Caco-2 (cell line): ENCODE measurements at places on chromosomes 6 and 20. TPM values are rescaled to one million over a fixed set of nuclear protein-coding genes. Genes with fewer than 3 reads are reported as not detected.
A peak's percentile ranks its signal among the peaks of the same experiment; 100 is the strongest.

DNA sequence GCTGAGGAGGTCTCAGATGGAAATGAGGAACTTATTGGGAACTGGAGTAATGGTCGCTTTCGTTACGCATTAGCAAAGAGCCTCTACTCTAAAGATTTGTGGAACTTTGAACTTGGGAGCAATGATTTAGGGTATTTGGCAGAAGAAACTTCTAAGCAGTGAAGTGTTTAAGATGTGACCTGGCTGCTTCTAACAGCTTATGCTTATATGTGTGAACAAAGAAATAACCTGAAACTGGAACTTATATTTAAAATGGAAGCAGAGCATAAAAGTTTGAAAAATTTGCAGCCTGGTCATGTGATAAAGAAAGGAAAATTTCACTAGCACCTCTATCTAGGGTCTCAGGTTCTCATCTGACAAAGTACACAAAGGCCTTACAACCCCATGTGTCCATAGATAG lies 23.5 kb downstream of the IRF4 start:
- no peak for DNase-seq

Gene ZSCAN9
- 13.7 and 13.9 TPM in 2 replicates for total RNA-seq

Gene PLEKHG1
- 32.8 and 35.0 TPM in 2 replicates for total RNA-seq

Gene TRDN
- not detected in 2 replicates for total RNA-seq

DNA sequence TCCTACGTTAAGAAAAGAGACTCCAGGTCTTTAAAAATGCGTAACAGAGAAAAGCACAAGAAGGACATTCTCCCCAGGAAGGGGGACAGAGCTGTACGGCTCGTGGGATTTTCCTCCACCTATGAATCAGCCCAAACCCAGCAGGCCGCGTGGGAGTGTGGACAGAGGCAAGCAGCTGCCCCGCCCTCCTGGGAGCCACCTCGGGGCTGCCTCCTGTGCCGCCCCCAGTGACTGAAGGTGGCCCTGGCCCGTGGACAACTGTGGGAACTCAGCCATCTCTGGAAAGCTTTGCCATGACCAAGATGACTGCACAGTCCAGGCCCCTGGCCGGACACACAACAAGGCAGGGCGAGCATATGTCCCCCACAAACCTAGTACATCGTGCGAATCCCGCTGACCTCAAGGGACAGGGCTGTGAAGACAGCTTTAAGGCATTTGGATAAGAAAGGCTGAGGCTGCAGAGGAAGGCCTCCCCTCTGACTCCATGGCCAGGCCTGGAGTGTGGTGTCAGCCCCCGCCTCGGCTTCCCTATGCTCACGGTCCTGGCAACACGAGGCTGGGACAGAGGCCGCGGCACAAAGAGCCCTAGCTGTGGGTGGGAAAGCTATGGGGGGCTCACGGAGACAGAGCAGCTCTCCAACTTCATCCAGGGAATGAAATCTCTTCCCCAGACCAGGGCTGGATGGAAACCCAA lies 26.9 kb downstream of the PXDC1 start:
- no peak for DNase-seq

DNA sequence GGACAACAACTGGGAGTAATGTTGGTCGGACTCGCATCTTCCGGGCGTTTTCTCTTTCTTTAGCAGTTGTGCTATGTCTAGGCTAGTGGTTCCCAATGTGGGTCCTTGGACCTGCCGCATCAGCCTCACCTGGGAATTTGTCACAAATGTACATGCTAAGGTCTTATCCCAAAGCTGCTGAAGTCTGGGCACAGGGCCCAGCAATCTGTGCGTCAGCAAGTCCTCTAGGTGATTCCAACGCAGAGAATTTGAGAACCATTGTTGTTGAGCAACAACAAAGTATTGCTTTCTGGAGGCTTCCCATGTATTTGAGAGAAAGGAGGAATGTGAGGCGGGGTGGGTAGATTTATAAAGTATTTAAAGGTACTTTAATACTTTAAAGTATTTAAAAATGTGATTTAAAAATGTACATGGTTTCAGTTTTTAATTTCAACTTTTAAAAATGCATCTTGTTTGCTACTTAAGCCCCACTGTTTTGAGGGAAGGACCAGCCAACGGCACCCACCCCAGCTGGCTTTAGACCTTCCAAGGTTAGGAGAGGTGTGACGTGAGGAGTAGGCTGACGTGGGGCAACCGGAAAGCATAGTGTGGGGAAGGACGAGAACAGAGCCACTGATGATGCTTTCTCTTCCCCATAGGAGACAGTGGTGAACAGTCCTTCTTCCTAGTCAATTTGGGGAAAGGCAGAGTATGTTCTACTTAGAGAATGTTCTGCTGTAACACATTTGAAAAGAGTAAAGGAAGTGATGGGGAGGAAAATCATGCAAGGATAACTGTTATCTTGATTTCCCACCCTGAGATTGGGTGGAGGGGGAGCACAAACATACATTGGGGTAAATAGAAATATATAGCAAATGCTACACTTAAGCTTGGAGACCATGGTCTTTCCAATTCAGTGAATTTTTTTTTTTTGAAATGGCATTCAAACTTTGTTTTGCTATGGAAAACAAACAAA lies 4.3 kb downstream of the UST start:
- DNase-seq, result no peak

GRCh38 chr6:167350731-167351655 lies 26.1 kb downstream of the TTLL2 start:
- DNase-seq, result peak; percentile 87

GRCh38 chr20:38498909-38499308 lies 26.3 kb downstream of the RALGAPB start:
- DNase-seq, result no peak

Gene SYCP2L
- 0.12 and 0.20 TPM in 2 replicates for total RNA-seq

- no peak for DNase-seq
These were observed 696.7 kb downstream of the PTPRT start for GRCh38 chr20:42493001-42493400.

GRCh38 chr6:150666071-150666470 lies 66.4 kb downstream of the PLEKHG1 start:
- DNase-seq, result no peak

- no peak for DNase-seq
These were observed 135.5 kb downstream of the CDKAL1 start for GRCh38 chr6:20669571-20670314.
